Bone marrow (tissue), 2 donors: ENCODE measurements at places on chromosomes 4 and X.

DNA sequence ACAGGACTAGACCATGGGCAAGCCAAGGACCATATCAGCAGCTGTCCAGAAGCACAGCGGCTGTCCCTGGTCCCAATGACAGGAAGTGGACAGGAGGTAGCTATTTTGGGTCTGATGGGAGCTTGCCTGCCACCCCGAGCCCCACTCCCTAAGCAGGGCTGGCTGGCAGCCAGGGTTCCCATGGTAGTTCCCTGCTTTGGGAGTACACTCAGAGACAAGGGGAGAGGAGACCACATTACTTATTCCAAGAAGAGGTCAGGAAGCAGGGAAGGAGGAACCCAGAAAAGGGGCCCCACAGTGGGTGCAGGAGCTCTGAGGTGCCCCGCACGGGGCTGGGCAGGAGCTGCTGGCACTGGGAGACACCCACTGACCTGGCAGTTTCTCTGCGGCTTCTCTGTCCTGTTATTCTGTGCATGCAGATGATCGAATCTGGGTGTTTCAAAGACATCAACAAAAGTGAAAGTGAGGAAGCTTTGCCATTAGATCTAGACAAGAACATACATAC is 36.3 kb downstream of the HTT-AS start:
- peak; percentile 46 for DNase-seq

DNA sequence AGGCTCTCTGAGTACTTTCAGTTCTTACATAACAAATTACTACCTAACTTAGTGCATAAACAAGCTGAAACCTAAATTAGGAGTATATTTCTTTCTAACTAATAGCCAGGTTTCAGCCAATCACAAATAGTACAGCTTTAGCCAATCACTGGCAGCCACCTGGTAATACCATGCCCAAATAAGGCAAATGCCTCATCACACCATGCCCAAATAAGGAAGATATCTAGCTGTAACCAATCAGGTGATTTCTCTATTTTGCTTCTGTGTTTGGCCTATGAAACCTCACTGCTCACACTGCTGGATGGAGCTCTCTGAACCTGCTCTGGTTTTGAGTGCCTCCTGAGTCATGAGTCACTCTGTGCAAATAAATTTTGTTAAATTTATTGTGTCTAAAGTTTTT is 113.5 kb downstream of the DDIT4L start:
- DNase-seq, result no peak

GRCh38 chr4:10192331-10192730 is 75.7 kb upstream of the WDR1 start:
- no peak for DNase-seq

- DNase-seq, result no peak
Measured at GRCh38 chr4:151567056-151567455, 158.1 kb downstream of the FHIP1A start.

DNA sequence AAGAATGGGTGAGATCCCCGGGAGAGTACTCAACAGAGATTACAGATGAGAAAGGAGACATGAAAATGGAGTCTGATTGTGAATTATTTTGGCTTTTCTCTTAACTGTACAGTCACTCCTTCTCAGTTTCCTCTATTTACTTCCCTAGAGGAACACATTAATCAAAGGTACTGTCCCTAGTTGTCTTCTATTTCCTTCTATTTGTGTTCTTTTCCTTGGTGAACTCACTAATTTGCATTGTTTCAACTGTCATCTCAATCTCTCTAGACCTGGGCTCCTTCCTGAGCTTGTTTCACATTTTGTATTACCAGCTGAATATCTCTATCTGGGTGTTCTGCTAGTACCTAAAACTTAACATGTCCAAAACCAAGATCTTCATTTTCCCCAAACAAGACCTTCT is 59.8 kb downstream of the ABCB7 start:
- DNase-seq, result no peak

- DNase-seq, result no peak
Measured at GRCh38 chr4:184409911-184410692, 64.2 kb downstream of the IRF2 start.

DNA sequence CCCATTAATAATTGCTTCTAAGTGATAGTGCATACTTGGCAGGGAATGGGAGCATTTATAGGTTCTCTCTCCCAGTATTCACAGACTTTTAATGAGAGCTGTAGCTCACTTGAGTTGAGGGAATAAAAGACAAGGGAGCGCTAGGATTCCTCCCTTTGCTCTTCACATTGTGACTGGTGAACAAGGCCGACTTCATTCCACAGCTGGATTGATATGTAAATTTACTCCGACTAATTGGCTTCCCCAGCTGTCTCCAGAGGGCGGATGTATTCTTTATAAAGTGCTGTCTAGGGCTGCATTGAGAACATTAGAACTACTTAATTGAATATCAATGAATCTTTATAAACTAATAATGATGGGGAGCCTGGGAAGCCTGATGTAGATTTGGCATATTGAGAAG is 63.4 kb downstream of the GPR50 start:
- no peak for DNase-seq

DNA sequence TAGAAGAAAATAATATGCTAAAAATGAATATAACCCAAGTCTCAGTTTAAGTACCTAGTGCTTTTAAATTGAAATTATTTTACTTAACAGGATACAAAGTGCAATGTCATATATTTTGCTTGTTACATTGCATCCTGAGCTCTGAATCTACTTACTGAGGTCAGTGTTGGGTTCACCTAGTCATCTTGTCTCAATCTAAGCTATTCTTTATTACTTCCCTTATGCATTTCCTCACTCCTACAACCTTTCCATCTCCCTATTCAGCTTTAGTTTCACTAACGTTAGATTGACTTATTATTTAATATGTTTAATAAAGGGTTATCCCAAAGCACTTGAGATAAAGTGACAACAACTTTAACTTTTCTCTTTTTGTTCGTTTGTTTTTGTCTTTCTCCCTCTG is 483.7 kb downstream of the FSTL5 start:
- no peak for DNase-seq

- DNase-seq, result no peak
Measured at GRCh38 chr4:22552812-22553211, 36.9 kb upstream of the ADGRA3 start.

DNA sequence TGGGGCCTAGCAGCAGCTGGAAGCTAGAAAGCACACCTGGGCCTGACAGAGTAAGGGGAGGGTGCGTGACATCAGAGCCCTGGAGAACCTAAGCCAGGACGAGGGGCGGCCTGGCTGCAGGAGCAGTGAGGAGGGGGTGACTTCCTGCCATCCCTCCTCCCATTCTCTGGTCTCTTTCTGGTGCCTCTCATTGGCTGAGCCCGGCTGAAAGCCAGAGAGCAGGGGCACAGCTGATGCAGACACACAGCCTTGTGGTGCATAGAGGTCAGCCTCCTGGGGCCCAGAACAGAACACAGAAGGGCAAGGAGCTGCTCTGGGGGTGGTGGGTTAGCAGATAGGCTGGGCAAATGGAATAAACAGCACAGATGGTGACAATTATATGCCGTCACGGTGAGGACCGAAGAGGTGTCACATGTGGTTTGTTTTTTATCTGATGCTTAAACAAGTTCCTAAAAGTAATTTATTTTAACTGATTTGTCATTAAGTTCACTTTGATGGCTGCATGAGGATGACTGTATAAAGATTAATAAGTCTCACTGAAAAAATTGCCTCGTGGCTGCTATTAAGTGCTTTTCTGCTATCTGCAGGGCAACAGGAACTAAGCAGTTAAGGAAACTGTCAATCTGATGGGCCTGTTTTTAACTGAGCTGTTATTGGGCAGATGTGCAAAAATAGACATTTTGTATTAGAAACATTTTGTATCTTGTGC is 102.0 kb downstream of the FNIP2 start:
- no peak for DNase-seq

DNA sequence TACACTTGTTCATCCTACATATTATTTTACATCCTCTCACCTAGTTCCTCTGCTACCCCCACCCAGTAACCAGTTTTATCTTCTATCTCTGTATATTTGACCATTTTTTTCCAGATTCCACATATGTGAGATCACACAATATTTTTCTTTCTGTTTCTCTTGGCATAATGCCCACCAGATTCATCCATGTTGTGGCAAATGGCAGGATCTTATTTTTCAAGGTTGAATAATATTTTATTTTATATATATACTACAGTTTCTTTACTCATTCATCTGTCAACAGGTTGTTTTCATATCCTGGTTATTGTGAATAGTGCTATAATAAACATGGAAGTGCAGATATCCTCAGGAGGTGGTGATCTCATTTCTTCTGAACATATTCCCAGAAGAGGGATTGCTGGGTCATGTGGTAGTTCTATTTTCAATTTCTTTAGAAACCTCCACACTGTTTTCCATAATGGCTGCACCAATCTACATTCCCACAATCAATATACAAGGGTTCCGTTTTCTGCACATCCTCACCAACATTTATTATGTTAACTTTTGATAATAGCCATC is 48.2 kb downstream of the THAP9 start:
- DNase-seq, result no peak

DNA sequence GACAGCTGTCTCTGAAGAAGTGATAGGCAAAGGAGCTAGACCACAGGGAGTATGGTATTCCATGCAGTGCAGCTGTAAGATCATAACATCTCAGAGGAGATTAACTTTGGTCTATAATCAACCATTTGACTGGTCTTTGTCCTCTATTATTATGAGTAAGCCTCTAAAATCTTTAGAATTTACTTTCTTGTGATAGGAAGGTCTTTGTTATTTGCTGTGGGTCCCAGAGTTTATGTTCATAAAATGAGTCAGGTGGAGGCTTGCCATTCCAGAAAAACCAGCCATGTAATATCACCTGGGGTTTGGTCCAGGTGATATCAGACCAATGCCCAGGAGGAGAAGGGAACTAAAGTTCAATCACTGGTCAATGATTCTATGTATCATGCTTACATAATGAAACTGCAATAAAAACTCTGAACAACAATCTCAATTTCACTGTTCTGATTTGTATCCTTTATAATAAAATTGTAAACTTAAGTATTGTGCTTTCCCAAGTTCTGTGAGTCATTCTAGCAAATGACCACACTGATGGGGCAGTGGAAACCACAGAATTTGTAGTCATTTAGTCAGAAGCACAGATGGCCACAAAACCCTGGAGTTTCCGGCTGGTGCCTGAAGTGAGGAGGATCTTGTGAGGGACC is 239.6 kb upstream of the TRAM1L1 start:
- no peak for DNase-seq

DNA sequence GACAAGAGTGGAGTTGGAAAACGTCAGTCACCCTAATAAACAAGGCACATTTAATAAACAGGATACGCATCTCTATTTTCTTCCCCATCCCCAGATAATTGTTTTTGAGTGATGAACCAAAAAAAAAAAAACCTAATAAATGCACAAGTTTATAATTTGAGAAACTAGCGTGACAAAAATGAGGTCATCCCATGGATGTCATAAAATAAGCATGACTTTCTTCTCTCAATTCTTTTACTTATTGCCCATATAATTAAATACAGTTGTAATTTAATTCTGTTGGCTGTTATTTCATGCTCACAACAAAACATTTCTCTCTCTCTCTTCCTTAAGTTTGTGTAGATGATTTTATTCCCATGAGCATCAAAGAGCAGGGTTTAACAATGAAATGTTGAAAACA is 20.7 kb downstream of the PRKG2 start:
- DNase-seq, result no peak

DNA sequence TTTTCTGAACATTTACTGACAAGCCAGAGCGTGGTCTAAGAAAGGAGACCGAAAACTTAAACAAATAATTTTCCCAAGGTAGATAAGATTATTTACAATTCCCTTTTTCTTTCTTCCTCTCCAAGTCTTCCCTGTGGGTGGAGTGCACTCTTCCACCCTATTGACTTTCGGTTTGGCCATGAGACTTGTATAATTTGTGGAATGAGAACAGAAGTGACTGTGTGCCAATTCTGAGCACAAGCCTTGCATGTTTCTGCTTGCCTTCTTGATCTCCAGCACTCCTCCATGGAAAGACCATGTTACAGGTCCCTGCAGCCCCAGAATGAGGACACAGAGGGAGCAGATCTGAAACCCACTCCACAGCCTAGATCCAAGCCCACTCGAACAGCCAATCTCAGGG is 150.0 kb upstream of the HPGD start:
- DNase-seq, result no peak

- no peak for DNase-seq
Measured at GRCh38 chr4:181962321-181962720, 280.9 kb upstream of the TENM3 start.
